ENCODE measurements at places on chromosomes 4 and X.
A peak's percentile ranks its signal among the peaks of the same experiment; 100 is the strongest.

- DNase-seq, result no peak
These were observed 63.4 kb downstream of the GRXCR1 start for GRCh38 chr4:42955746-42956505.

DNA sequence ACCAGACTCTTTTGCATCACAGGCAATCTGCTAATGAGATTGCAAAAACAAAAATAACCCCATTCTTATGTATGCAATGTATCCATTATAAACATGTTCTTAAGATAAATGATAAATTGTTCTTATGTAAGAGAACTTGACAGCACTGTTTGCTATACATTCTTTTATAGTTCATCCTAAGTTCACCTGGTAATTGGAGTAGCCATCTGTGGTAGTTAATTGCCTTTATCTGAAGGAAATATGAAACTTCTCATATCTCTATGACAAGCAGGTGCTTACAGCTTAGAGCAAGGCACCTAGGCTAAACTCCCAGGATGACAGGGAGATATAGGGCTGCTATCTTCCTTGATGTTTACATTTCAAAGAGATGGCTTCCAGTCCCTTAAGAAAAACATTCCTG, 21.3 kb upstream of the CLCN5 start:
- no peak for DNase-seq

GRCh38 chrX:136870064-136870463, 10.5 kb downstream of the RBMX start:
- no peak for DNase-seq

- DNase-seq, result no peak
These were observed 8.1 kb upstream of the JAKMIP1 start for GRCh38 chr4:6208416-6208815.

DNA sequence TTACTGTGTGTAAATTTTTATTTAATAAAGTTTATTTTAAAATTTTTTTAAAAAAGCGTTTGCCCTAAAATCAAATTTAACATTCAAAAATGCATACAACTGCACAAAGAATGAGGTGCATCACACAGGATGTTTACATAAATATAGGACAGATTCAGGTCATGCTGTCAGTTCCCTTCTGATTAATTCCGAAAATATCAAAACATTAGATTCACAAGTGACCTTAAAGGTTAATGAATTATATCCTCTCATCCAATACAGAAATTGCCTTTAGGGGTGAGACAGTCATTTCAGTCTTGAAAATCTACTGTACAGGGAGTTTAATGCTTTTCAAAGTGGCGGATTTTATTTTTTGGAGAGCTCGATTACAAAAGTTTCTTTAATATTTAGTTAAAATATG, 208.7 kb upstream of the FTHL17 start:
- DNase-seq, result no peak

DNA sequence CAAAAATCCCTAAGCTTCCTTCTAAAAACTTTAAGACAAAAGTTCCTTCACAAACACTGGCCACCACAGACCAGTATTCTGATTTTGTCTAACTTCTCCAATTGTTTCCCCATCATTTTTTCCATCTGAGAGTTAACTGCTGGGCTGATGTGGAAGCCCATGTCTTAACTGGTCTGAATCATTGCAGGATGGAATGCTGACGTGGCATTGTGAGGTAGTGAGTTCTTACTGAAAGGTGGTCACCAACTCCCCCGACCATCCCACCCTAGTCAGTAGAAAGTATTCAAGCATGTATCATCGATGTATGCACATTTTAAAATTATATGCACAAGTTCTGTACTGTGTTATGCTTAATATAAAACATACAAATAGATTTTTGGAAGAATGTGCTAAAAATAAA, 99.1 kb upstream of the SMIM10 start:
- DNase-seq, result no peak

GRCh38 chr4:88240297-88240714, 44.1 kb downstream of the PPM1K start:
- DNase-seq, result no peak

- no peak for DNase-seq
These were observed 44.6 kb upstream of the SLITRK2 start for GRCh38 chrX:145773006-145773405.

- DNase-seq, result no peak
These were observed 94.5 kb downstream of the MID1IP1 start for GRCh38 chrX:38895775-38896174.

- DNase-seq, result no peak
These were observed 35.2 kb downstream of the CHM start for GRCh38 chrX:86012188-86012587.

DNA sequence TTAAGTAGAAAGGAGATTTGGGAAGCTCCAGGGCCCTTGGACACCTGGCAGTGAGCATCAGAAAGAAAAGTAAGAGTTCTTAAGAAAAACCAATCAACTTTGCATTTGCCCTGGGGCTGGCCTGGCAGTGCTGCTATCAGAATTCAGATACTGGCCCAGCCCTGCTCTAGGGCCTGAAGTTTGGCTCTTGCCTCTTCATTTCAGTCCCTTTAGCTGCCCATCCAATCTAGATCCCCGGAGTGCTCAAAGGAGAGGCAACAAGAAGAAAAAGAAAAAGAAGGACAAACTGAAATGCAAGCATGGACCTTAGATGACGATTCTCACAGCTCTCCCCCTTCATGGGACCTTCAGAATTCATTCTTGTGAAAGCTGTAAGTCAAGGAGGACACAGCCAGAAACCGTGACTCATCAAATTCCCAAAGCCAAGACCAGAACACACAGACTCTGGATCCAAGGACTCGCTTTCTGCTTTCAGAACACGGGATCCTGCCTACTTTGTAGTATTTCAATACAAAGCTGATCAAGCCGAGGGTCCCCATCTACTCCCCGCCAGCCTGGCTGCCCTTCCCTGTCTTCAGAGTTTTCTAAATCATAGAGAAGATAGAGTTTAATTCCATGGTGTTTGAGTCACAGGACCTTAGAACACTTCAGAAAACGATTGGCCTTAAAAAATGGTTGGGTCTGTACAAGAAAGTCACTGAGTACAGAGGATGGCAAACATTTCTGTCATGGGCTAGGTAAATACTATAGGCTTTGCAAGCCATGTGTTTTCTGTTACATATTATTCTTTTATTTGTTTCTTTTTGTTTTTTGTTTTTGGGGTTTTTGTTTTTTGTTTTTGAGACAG, 103.7 kb downstream of the RBM47 start:
- no peak for DNase-seq

GRCh38 chrX:153408221-153408721, 3.0 kb upstream of the ZFP92 start:
- no peak for DNase-seq

- DNase-seq, result no peak
These were observed 35.8 kb downstream of the GPR82 start for GRCh38 chrX:41759817-41760216.

DNA sequence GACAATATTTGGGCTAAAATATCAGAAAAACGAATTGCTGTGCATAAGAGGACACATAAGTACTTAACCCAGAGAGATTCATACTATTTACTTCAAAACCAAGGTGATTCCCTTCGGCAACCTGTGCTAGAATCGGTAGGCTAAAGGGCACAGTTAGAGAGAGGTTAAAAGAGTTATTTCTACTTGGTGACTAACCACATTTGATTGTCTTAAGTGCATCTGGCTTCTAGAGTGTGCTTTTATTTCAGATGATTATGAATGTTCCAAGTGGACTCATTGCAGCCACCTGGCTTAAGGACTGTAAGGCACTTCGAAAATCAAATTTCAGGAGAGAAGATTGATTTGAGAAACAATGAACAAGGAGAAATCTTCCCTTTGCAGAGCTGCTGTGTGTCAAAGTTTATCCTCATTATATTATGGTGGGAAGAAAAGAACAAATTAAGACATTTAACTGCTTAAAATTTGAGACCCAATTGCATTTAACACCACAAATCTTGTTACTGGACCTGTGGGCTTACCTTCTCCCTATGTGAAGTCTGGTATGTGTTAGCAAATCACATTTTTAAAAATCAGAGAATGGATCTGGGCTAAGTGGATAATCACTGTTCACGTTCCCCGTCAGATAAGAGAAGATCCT, 34.0 kb downstream of the PHOX2B start:
- no peak for DNase-seq

GRCh38 chr4:153028535-153028934, 92.4 kb downstream of the FHDC1 start:
- no peak for DNase-seq

DNA sequence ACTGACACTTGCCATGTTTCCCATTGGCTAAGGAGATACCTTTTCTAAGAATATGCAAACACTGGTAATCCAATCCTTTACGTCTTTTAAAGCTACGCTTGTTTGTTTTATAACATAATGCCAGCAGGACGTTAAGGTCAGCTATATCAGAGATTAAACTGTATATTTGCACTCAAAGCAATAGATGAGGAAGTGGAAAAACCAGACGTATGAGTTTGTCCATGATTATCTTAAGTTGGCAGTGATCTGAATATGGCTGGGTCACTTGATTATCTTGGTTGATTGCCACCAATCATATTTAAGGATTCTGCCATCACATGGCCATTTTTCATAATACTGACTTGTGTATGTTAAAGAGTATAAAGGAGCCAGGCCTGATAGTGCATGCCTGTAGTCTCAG, 19.4 kb downstream of the TMSB4X start:
- no peak for DNase-seq

DNA sequence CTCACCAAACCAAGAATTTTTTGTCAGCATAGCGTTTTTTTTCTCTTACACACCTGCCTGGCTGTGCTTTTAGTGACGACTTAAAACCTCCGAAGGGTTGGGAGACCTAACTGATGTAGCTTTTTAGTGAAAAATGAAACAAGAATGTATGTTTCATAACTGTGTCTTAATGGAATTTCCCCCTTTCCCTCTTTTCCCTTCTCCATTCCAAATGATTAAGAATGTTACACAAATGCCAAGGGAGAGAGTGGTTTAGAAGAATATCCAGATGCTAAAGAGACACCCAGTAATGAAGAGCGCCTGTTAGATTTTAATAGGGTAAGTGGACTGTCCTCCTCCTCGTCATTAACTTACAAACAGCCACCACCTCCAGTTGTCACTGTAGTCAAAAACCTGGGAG, 33.2 kb upstream of the TBC1D14 start:
- DNase-seq, result no peak

DNA sequence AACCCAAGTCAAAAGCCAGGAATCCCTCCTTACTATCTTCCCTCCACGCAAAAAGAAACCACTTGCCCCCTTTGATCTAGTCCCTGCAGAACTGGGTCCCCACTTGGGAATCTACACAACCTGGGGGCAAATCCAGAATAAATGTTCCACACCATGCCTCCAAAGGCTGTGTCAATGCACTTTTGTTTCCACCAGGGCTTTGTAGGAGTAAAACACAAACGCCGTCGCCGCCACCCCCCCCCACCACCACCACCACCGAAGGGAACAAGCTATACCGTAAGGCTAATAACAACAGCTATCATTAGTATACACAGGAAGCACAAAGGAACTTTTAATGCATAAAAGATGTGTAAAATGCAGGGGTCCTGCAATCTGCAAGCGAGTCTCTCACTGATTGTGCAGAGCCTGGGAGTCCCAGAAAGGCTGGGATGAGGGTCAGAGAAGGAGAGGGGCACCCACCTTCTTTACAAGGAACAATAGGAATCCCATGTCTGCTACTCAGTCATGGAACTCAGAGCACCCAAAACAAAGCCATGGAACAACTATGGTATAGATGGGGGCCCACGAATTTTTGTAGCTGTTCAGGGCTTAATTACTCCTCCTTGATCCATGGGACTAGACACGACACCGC, 13.2 kb downstream of the BCOR start:
- DNase-seq, result no peak

GRCh38 chr4:142818476-142818875, 27.6 kb downstream of the INPP4B start:
- no peak for DNase-seq

DNA sequence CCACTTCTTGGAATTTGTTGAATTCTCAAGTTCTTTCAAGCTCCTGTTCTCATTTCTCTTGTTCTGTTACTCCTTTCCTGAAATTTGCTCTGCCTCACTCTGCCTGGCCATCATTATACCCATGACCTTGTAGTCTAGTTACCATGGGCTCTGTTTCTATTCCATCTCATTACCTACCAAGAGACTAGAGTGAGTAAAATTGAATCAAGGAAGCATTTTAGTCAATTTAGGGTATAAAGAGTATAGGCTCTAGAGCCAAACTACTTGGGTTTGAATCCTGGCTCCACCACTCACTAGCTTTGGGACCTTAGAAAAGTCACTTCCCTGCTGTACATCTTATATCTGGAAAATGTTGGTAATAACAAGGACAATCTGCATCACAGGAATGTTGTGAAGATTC, 2.2 kb downstream of the ALAS2 start:
- DNase-seq, result no peak

DNA sequence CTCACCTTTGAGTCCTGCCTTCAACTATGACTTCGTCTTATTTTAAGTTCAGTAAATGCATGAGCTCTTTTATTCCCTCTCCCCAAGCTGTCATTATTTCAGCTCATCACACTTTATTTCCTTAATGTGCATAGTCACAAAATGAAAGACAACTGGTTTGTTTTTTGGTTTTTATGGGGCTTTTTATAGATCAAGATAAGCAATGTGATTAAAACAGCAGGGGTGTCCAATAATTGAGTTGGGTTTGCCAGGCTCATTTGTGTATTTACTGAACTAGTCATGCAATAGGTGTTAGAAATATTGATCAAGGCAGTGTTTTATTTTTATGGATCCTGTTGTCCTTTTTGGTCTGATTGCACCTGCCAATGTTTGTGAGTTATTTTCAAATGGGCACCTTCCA, 102.2 kb downstream of the FRMPD4 start:
- DNase-seq, result peak; percentile 46

GRCh38 chr4:93831716-93832496, 3.4 kb downstream of the ATOH1 start:
- no peak for DNase-seq

DNA sequence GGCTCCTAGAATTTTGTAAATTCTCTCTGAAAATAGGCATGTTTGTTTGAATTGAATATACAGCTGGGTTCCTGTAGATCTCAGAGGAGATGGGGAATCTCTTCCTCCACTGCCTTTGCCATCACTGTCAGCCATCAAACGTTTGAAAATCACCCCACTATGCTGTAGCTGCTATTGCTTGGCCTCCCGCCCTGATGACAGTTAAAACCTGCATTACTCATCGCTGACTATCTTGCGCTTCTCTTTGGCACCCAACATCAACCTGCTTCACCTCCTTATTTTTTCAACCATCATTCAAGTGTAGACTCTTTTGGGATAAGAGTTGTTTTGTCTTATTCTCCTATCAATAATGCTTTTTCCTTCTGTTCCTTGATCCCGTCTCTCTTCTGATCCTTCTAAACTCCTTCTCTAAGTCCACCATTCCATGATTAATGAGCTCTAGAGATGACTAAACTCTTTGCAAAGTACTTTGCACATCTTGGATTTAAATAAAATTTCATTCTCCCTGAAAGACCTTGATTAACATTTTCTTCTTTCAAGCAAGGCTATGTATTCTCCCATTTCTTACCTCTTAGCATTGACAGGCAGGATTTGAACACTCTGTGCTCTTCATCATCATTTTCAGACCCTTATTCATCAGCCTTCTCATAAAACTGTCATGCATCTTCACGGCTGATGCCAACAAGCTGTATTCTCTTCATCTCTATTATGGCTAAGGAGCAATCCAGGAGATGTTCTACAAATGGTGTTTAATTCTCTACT, 133.0 kb downstream of the SNCA start:
- no peak for DNase-seq
